Adrenal gland (tissue), 19 donors: ENCODE measurements at places on chromosomes 3 and 15. TPM values are rescaled to one million over a fixed set of nuclear protein-coding genes. Genes with fewer than 3 reads are reported as not detected.

DNA sequence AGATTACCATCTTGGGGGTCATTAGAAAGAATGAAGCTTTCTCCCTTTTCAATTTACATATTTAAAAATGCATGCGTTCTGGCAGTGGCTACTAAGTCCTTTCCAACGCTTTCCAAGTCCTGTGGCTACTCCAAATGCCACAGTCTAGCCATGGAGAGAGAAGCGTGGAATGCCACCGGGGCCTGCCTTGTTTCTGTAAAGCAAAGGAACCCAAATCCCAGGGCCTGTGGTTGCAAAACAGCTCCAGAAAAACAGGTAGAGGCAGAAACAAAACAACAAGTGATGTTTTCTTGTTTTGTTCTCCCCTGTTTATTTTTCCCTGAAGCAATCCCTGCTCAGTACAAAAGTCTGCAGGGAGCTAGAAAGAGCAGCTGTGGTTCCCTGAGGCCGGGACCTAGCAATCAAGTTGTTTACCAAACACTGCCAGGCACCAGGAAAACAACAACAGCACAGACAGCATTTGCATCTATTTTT lies 85.5 kb downstream of the FOXP1 start:
- no peak for DNase-seq

DNA sequence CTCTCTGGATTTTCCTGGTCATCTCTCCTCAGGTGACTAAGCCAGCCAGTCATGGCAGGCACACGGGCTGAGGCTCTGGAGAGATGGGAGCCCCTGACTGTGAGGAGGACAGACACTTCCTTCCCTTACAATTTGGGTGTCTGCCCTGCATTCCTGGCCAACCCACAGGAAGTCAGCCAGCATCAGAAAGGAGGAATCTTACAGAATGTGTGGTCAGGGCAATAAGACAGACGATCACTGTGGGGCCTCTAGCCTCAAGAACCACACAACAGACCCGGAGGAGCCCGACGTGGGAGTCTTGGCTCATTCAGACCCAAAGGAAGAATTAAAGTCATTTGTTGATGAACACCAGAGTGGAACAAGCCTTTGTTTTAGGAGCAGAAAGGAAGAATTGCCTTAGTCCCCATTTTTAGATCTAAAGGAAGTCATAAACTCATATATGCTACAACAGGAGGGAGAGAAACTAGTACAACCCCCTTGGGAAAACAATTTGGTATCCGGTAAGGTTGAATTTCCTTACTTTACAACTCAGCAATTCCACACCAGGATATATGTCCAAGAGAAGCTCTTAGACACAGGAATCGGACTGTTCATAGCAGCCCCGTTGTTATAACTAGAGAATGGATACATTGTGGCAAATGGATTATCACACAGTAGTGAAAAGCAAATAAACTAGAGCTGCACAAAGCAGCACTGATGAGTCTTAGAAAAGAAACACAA lies 62.2 kb downstream of the ABTB1 start:
- DNase-seq = peak; percentile 55

DNA sequence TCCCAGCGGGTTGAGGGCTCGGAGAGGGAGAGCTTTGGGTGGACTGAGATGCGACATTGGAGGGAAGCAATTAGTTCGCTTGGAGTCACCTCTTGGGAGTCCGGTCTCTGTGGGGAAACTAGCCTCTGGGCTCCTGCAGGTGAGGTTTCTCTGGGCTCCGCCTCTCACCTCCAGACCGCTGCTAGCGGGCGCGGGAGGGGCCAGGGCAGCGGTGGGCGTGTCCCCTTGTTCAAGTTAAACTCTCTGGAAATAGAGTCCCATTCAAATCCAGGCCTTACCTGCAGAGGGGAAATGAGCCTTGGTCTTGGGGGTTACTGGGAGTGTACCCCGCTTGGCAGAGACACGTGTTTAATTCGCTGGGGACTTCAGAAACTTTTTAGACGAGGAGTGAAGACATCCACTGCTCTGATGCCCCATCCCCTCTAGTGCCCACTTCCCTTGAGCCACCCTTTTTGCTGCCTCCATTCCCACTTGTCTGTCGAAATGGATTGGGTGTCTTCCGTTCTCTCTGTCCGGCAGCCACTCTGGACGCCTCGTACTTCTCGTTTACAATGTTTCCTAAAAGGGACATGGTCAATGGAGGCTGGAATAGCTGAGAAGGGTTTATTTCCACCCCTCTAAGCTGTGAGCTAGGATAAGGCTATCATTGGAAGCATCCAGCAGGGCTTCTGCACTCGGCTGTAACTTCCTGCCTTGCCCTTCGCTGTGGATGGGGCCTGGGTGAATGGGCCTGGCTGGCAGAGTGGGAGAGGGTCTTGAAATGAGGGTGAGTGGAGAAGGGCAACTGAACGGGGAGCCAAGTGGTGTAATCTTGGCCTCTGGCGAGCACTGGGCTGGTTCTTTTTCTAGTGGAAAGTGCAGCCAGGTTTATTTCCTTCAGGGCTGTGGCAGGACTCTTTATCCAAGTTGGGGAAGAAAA lies 1.1 kb downstream of the MITF start:
- DNase-seq = no peak

DNA sequence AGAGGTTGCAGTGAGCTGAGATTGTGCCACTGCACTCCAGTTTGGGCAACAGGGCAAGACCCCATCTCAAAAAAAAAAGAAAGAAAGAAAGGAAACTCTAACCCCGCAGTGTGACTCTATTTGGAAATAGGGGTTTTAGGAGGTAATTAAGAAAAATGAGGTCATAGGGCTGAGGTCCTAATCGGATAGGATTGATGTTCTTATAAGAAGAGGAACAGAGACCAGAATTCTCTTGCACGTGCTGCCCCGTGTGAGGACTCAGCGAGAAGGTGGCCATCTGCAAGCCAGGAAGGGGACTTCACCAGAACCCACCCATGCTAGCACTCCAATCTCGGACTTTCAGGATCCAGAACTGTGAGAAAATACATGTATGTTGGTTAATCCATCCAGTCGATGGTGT lies 25.8 kb downstream of the KLHL6 start:
- no peak for DNase-seq

DNA sequence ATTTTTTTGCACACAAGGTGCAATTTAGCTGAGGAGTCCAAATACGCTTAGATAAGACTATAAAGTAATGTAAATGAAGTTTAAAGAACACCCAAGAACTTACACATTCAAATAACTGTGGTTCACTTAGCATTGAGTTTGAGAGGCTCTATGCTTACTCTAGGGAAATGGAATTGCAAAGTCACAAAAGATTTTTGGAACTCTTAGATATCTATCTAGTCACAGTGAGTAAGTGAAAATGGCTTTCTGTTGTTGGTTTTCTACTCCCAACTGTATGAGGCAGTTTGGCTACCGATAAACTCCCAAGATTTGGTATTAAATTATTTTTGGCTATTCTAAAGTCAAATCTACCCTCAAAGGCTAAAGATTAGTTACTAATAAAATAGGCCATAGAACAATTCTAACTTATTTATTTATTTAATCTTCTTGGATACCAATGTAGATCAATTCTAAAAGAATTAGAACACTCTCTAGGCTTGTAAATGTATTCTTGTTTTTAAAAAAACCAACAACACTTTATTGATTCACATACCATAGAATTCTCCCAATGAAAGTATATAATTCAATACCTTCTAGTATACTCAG lies 165.4 kb downstream of the SNRK start:
- no peak for DNase-seq

- DNase-seq = peak; percentile 90
These were observed 40.9 kb upstream of the RYK start for GRCh38 chr3:134291319-134292254.

- DNase-seq = no peak
These were observed 62.5 kb downstream of the IL20RB start for GRCh38 chr3:137020315-137020714.

DNA sequence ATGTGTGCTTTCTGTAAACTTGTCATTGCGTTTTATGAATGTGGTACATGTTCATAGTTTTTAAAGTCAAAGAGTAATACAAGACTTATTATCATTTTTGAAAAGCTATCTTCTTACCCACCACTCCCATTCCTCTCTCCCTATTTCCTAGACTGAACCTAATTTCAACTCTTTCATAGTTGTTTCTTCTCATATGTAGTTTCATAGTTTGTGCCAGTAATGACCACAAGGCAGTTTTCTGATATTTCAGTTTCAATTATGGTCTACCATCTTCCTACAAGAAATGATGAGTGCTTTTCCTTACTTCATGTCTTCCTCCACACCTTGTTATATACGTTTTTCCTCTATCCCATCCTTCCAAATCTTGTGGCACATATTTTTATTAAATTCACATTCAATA lies 445.0 kb upstream of the GOLIM4 start:
- no peak for DNase-seq

GRCh38 chr3:13548696-13549622 lies at the start of gene FBLN2:
FBLN2 (plus strand) TSS chr3:13549125; CDS start chr3:13570356, 21,231 bp downstream.
- DNase-seq = peak; percentile 12

DNA sequence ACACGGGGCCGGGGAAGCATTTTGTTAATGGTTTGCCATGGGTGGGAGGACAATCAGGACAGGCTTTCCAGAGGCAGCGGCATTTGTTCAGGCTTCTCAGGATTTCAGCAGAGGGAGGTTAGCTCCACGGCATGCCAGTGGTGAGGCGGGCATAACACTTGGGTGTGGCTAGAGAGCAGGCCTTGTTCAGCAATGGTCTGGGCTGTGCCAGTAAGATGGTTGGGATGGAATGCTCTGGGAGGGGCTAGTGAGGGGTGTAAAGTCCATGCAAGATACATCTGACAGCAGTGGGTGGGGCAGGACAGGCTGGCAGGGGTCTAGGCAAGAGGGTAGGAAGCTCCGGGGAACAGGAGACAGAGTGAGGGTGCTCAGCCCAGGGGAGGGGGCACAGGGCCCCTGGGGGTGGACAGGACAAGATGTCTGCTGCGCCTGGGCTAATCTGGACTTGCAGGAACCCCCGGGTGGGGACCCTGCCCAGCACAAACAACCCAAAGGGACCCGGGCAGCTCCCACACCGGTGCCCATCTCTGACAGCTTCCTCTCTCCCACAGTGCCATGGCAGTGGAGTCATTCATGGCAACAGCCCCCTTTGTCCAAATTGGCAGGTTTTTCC lies 8.4 kb downstream of the TMEM43 start:
- no peak for DNase-seq

DNA sequence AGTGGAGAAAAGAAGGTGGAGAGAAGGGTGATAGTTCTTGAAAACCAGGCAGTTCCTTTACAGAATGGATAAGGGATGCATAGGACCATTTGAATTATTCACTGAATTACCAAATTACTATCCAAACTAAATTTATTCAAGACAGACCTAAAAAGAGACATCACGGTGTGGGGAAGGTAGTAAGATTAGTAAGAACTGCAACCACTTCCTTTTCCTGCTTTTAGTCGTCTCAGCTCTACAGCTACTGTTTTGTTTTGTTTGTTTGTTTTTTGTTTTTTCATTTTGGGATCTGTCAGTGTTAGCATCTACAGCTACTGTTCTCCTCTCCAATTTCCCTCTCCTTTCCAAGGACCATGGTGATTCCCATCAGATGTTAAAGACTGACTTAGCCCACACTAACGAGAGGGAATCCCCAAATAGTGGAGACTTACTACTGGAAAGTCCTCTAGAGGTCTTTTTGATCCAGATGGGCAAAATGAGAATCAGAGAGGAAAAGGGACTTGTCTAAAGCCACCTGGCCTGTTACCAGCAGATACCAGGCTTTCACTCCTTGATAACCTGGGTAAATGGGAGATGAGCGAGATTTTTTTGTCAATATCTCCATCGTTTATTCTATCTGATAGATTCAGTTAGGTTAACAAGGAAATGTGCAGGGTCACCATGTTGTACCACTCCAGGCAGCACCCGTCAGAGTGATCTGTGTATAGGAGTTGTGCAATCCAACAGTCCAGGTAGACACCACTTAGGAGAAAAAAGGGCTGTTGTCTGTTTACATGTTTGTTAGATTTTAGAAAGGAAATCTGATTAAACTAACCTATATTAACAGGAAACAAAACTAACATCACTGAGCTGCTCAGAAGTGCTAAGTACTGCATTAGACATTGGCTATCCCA lies 6.0 kb downstream of the HCLS1 start:
- no peak for DNase-seq

GRCh38 chr3:85151555-85151954 lies 192.8 kb downstream of the CADM2 start:
- no peak for DNase-seq

- DNase-seq = no peak
These were observed 156.7 kb downstream of the DIPK2A start for GRCh38 chr3:144128108-144128892.

GRCh38 chr3:34159613-34160420 lies 361.4 kb downstream of the PDCD6IP start:
- DNase-seq = no peak

Gene IL5RA
- not detected for total RNA-seq

Gene BCL2A1
- 0.61 TPM for total RNA-seq

Gene DYNC1LI1
- 27.6 TPM for total RNA-seq

Gene TIGIT
- total RNA-seq = 0.34 TPM

Gene MRAS
- total RNA-seq = 52.5 TPM

Gene CYP1A1
- not detected for total RNA-seq

Gene DUOXA2
- total RNA-seq = 0.17 TPM

Gene ZPLD1
- total RNA-seq = 0.10 TPM

Gene UCN2
- total RNA-seq = 0.14 TPM

Gene AP3B2
- 0.54 TPM for total RNA-seq

Gene STRA6
- total RNA-seq = 3.1 TPM

Gene TRAIP
- 6.9 TPM for total RNA-seq
